ENCODE measurements at places on chromosomes 3 and 15.

- no peak for DNase-seq
Observed at GRCh38 chr15:47991357-47991756, 129.4 kb upstream of the SLC24A5 start.

- no peak for DNase-seq
Observed at GRCh38 chr15:29528276-29528675, 258.7 kb upstream of the NSMCE3 start.

GRCh38 chr3:40054568-40055222 is 245.3 kb downstream of the MYRIP start:
- no peak for DNase-seq

DNA sequence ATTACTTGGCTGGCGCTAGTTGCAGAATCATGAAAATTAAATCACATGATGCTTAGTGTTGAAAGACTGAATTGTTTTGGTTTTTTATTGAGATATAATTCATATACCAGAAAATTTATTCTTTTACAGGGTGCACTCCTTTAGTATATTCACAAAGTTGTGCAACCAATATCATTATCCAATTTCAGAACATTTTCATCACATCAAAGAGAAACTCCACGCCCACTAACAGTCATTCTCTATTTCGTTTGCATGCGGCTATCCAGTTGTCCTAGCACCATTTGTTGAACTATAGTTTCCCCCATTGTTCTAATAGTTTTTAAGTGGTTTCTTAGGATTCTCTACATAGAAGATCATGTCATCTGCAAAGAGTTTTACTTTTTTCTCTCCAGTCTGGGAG is 3.7 kb downstream of the EHD4 start:
- DNase-seq: no peak

DNA sequence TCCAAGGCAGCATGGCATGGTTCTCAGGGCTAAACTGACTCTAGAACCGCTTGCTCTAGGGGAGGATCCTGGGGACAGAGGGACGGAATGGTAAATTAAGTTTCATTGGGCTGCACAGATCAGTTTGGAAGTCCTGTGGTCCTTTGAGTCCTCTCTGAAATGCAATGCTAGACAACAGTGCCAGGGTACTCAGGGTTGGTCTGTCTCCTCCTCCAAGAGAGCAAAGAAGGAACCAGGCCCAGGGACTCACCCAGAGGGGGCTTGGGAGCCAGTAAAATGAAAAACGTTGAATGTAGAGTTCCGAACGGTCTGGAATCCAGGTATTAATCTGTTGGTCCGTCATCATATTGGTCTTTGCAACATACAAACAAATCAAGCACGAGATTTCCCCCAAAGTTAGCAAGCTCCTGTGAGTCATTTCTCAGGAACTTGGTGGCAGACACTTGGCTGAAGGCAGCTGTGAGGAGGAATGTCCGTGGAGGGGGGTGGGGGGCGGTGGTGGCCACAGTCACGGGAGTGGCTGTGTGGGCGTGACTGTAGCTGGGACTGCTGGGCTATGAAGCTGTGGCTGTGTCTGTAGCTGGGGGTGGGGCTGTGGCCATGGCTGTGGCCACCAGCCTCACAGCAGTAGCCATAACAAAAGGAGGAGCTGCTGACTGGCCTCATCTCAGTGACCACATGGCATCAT is 361.0 kb downstream of the SHQ1 start:
- no peak for DNase-seq
